Fibroblast of lung (primary cell): ENCODE measurements at places on chromosomes 12 and 14. TPM values are rescaled to one million over a fixed set of nuclear protein-coding genes. Genes with fewer than 3 reads are reported as not detected.

GLT1D1 gene
- under 0.01 TPM in 2 replicates for total RNA-seq

PTGDR gene
- not detected in 2 replicates for total RNA-seq

PLEKHG7 gene
- total RNA-seq, result not detected in 2 replicates

KDM5A gene
- 48.0 and 54.5 TPM in 2 replicates for total RNA-seq

CPM gene
- 23.5 and 29.8 TPM in 2 replicates for total RNA-seq

PPP4R3A gene
- 77.8 and 88.0 TPM in 2 replicates for total RNA-seq

LALBA gene
- not detected in 2 replicates for total RNA-seq

CLEC4A gene
- 0.26 and 0.33 TPM in 2 replicates for total RNA-seq

ACSM4 gene
- not detected in 2 replicates for total RNA-seq

CLMN gene
- total RNA-seq, result 0.83 and 1.0 TPM in 2 replicates

DNA sequence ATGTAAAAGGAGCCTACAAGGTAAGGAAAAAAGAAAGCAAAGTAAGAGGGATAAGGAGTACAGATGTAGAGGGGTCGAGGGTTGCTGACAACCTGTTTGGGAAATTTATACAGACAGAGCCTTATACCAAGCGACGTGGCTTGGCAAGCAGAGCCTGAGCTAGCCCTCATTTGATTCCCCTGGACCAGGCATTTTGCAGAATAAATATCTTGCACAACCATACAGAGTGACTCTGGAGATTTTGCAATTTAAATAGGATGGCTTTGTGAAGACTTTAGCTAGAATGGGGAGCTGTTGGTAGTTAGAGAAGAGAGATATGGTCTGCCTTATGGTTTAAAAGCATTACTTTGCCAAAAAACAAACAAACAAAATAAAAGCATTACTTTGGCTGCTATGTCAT is 11.1 kb upstream of the ANO6 start:
- H3K4me1 ChIP-seq, result no peaks in the 10 kb centered on the region
- no peak overlapping the region for H3K4me3 ChIP-seq
- no peak overlapping the region for H3K27ac ChIP-seq
- H3K27me3 ChIP-seq, result no peaks in the 10 kb centered on the region

DNA sequence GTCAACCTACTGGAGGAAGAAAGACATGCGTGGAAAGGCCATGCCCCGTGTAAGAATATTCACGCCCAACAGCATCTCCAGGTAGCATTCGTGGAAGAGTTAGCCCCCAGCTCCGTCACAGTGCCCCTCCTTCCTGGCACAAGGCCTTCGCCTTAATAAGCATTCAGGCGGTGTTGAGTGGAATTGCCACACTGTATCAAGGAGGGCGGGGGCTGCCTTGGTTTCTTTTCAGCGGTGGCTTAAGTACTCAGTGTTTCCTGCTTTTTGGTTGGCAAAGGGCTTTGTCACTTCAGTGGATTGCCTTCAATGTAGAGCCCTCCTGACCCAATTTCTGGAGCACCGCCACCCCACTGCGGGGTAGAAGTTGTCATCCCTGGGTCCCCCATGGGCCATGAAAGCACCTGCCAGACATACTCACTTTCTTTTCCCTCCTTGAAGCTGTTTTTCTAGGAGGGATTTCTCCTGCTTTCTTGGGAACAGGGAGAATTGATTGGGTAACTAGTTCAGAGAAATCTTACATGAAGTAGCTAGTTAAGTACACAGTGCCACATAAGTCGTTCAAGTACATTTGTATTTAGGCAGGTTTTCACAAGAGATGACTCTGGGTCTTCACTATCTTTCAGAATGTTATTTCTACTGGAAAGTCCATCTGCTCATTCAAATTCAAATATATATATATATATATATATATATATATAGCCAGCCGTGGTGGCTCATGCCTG is 65.5 kb upstream of the STON2 start:
- no peak overlapping the region for H3K4me3 ChIP-seq
- no peaks in the 10 kb centered on the region for H3K27me3 ChIP-seq
- no peaks in the 10 kb centered on the region for H3K4me1 ChIP-seq
- no peaks in the 10 kb centered on the region for H3K36me3 ChIP-seq

GRCh38 chr14:54866588-54866987 is 36.0 kb downstream of the GCH1 start:
- peaks cover 2% of the 10 kb centered on the region for H3K4me1 ChIP-seq
- H3K27me3 ChIP-seq, result no peaks in the 10 kb centered on the region
- no peak overlapping the region for H3K4me3 ChIP-seq
- H3K27ac ChIP-seq, result no peak overlapping the region

DNA sequence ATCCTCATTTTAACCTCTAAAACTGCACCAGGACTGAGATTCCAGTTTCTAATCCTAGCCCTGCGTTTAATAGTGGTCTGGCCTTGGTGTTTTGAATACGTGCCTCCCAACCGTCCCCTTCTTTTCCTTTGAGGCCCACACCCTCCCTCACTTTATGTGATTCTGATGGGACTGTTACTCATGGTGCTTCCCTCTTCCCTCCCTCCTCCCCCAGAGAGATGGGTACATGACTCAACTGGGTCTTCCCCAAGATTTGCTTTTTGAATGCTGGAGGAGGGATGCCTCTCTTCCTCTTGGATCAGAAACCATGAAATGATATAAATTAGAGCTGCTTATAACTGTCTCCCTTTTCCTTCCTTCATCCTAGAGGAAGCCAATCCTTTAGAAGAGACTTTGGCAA is 8.2 kb upstream of the PPP2R5E start:
- H3K36me3 ChIP-seq, result no peaks in the 10 kb centered on the region
- H3K4me1 ChIP-seq, result no peaks in the 10 kb centered on the region
- H3K27ac ChIP-seq, result no peak overlapping the region
- no peaks in the 10 kb centered on the region for H3K27me3 ChIP-seq
- DNase-seq, result no peak

DNA sequence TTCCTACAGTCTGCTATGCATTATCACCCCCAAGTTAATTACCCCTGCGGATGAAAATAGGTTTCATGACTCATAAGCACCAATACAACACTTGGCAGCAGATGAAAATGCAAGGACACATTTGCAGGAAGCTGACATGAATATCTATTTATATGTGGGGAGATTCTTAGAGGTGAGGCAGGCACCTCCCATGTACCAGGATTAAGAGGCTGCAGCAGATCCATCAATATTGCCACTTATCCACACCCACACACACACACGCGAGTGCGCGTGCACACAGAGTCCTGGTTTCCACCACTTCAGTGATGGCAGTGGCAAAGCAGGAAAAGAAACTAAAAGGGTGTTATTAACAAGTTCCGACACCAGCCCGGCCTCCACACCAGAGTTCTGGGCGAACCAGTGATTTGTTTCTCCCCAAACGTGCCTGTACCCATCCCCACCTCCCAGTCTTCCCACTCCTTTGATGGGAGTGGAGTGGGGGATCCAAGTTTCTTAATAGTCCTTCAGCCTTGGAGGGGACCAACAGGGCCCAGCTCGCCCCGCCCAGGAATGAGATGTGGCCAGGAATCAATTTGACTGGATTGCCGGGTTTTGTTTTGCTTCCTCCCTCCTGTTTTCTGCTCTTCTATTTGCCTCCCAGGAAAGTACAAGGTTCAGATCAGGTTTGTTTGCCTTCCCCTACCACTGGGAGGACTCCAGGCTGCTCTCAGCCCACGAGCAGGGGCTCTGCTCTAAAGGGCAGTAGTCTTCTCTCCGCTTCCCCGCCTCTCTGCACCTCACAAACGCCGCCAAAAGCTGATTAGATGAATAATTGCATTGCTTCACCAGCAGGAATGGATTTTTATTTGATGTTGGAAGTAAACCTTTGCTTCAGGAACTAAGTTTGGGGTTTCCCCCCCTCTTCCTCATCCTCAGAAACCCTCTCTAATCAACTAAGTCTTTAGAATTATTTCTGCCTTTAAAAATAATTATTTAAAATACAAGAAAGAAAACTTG is 5.2 kb downstream of the IRF2BPL start:
- peaks cover 12% of the 10 kb centered on the region for H3K36me3 ChIP-seq
- peak overlapping the region; percentile 99 for H3K4me3 ChIP-seq
- H3K27ac ChIP-seq, result peak overlapping the region; percentile 98
- H3K4me1 ChIP-seq, result peaks cover 10% of the 10 kb centered on the region

GRCh38 chr12:13390381-13390861 is 193.9 kb downstream of the EMP1 start:
- H3K27ac ChIP-seq, result no peak overlapping the region
- H3K4me3 ChIP-seq, result no peak overlapping the region
- DNase-seq, result peak; percentile 69
- H3K4me1 ChIP-seq, result no peaks in the 10 kb centered on the region
- H3K27me3 ChIP-seq, result peaks cover 2% of the 10 kb centered on the region
- H3K36me3 ChIP-seq, result no peaks in the 10 kb centered on the region

- no peaks in the 10 kb centered on the region for H3K27me3 ChIP-seq
- no peak overlapping the region for H3K27ac ChIP-seq
- no peak overlapping the region for H3K4me3 ChIP-seq
- DNase-seq, result no peak
These were observed 160.3 kb upstream of the FKBP4 start for GRCh38 chr12:2634471-2634870.

GRCh38 chr14:54219261-54220070 is 177.3 kb upstream of the CDKN3 start:
- H3K36me3 ChIP-seq, result no peaks in the 10 kb centered on the region
- no peak overlapping the region for H3K27ac ChIP-seq
- DNase-seq, result no peak
- no peaks in the 10 kb centered on the region for H3K27me3 ChIP-seq

DNA sequence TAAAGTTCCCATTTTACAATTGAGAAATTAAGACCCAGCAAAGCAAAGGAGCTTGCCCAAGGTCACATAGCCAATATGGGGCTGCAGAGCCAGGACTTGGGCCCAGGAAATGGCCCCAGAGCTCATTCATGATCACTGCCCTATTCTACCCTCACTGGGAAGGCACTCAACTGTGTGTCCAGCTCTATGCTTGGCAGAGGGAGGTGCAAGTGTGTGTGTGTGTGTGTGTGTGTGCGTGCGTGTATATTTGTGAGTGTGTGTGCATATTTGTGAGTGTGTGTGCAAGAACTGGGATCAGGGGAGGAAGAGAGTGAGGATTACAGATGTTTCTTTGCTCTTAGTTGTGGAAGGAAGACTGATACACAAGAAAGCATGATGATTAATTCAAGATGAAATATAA is 151.2 kb upstream of the CRY1 start:
- H3K36me3 ChIP-seq, result no peaks in the 10 kb centered on the region
- no peaks in the 10 kb centered on the region for H3K27me3 ChIP-seq
- no peak overlapping the region for H3K27ac ChIP-seq
- no peak overlapping the region for H3K4me3 ChIP-seq
- no peak for DNase-seq

DNA sequence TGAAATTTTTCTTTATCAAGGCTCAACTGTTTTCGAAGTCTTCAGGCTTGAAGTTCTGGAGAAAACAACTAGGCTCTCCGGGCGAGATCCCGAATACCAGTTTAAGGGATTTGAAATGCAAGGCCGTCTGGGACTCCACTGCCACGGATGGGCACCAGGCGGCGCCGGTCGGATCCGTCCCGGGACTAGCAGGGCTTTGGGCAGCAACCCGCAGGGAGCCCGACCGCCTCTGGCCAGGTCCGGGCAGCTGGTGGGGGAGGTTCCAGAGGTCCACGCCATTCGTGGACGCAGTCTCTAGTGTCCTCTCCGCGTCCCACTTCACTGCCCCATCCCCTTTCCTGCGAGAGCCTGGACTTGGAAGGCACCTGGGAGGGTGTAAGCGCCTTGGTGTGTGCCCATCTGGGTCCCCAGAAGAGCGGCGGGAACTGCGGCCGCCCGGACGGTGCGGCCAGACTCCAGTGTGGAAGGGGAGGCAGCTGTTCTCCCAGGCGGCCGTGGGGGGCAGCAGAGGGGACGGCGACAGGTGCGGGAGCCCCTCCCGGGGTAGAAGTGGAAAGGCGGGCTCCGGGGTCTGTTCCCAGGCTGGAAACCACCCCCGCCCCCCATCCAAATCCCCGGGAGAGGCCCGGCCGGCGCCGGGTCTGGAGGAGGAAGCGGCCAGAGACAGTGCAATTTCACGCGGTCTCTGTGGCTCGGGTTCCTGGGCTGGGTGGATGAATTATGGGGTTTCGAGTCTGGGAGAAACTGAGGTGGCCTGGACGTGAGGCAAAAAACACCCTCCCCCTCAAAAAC is 838 bp upstream of the ERBB3 start:
- DNase-seq, result peak; percentile 84
- H3K4me1 ChIP-seq, result no peaks in the 10 kb centered on the region
- H3K36me3 ChIP-seq, result no peaks in the 10 kb centered on the region
- H3K27ac ChIP-seq, result no peak overlapping the region
- H3K27me3 ChIP-seq, result peaks cover 26% of the 10 kb centered on the region

DNA sequence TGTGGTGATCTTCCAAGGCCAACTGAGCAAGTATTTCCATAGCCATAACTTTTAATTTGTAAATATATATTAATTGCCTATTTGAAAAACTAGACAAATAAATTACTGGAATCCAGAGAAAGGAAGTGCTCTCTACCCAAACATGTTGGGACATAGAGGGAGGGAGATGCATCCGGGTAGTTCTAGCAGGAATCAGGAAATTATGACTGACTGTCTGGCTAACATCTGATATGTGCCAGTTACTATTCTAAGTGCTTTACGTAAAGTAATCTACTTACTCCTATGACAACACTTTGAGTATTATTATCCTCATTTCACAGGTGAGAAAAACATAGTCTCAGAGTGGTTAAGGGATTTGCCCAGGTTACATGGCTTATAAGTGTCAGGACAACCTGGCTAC is 147.7 kb upstream of the VASH1 start:
- DNase-seq, result no peak
- H3K4me3 ChIP-seq, result no peak overlapping the region
- H3K4me1 ChIP-seq, result no peaks in the 10 kb centered on the region
- H3K36me3 ChIP-seq, result no peaks in the 10 kb centered on the region
- no peaks in the 10 kb centered on the region for H3K27me3 ChIP-seq

GRCh38 chr12:6177642-6178358 is 22.4 kb upstream of the CD9 start:
- H3K4me1 ChIP-seq, result peaks cover 32% of the 10 kb centered on the region
- H3K27me3 ChIP-seq, result no peaks in the 10 kb centered on the region

- no peaks in the 10 kb centered on the region for H3K27me3 ChIP-seq
- DNase-seq, result peak; percentile 73
These were observed 79.4 kb upstream of the HIF1A start for GRCh38 chr14:61615743-61616523.

DNA sequence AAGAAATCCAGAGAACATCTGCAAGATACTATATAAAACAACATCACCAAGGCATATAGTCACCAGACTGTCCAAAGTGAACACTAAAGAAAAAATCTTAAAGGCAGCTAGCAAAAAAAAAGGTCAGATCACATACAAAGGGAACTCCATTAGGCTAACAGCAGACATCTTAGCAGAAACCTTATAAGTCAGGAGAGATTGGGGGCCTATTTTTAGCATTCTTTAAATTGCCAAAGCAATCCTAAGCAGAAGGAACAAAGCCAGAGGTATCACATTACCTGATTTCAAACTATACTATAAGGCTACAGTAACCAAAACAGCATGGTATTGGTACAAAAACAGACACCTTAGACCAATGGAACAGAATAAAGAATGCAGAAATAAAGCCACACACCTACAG is 92.5 kb downstream of the IPO8 start:
- H3K27ac ChIP-seq, result no peak overlapping the region
- DNase-seq, result no peak
- H3K4me3 ChIP-seq, result no peak overlapping the region
- H3K36me3 ChIP-seq, result no peaks in the 10 kb centered on the region
- H3K27me3 ChIP-seq, result no peaks in the 10 kb centered on the region

GRCh38 chr12:94963649-94964048 is 39.8 kb downstream of the NDUFA12 start:
- no peak for DNase-seq
- no peak overlapping the region for H3K4me3 ChIP-seq

GRCh38 chr14:105030194-105030593 is 9.3 kb upstream of the CDCA4 start:
- H3K4me3 ChIP-seq, result no peak overlapping the region
- H3K27me3 ChIP-seq, result peaks cover 4% of the 10 kb centered on the region
- no peaks in the 10 kb centered on the region for H3K36me3 ChIP-seq
- H3K27ac ChIP-seq, result no peak overlapping the region
- no peak for DNase-seq
- H3K4me1 ChIP-seq, result no peaks in the 10 kb centered on the region

GRCh38 chr12:32679920-32680237 is 778 bp downstream of the DNM1L start:
- DNase-seq, result no peak
- H3K36me3 ChIP-seq, result no peaks in the 10 kb centered on the region
- H3K4me1 ChIP-seq, result no peaks in the 10 kb centered on the region
- no peaks in the 10 kb centered on the region for H3K27me3 ChIP-seq
- peak overlapping the region; percentile 92 for H3K4me3 ChIP-seq
